ENCODE measurements at places on chromosomes 3 and 15.

DNA sequence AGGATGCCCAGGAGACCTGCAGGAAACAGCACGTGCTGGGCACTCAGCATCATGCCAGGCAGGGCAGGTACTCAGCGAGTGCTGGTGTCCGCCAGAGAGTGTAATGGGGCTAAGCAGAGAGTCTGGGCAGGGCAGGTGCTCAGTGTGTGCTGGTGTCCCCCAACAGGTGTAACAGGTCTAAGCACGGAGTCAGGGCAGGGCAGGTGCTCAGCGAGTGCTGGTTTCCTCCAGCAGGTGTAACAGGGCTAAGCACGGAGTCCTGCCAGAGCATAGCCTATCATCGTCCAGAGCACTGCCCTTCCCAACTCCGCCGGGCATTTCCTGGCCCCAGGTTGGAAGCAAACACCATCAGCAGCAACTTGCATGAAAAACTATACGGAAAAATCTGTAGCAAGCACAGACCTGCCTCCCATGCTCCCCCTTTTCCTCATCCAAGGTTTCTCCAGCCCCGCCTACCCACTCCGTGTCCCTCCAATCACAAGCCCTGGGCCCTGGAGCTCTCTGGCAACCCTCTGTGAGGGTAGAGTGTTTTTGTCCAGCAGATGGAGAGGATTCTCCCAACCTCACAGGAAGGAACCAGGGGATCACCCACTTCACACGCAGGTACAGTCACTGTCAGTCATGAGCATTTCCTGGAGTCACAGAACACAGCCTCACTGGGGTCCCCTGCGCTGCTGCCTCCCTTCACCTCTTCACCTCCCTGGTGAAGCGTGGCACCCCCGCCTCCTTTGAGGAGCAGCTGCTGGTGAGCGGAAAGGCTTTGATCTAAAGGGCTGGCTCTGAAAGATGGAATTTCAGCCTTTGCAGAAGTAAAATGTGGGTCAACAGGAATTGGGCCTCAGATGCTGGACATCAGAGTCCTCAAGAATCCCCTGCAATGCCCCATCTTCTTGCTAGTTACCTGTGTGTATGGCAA, 302.5 kb downstream of the OCA2 start:
- no peak for DNase-seq

DNA sequence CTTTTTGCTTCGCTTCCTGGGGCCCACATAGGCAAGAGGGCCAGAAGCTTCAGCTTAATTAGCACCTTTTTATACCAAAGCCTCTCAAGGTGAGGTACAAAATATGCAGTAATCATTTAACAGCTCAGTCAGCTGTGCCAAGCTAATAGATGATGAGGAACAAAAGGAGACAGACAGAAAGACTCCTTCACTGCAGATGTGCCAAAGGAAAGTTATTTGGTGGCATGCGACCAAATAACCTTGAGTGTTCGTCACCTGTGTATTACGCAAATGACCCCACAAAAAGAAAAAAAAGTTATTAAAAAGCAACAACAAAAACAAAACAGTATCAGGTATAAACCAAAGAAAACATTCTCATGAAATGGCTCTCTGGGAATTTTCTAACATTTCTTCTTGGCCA, 325.8 kb upstream of the IGF1R start:
- no peak for DNase-seq

DNA sequence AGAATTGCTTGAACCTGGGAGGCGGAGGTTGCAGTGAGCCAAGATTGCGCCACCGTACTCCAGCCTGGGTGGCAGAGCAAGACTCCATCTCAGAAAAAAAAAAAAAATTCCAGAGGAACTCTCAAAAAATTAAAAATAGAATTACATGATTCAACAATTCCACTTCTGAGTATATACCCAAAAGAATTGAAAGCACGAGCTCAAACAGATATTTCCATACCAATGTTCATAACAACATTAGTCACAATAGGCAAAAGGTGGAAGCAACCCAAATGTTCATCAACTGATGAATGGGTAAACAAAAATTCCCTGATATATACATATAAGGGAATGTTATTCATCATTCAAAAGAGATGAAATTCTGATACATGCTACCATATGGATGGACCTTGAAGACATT, 16.9 kb upstream of the MORF4L1 start:
- DNase-seq = no peak

DNA sequence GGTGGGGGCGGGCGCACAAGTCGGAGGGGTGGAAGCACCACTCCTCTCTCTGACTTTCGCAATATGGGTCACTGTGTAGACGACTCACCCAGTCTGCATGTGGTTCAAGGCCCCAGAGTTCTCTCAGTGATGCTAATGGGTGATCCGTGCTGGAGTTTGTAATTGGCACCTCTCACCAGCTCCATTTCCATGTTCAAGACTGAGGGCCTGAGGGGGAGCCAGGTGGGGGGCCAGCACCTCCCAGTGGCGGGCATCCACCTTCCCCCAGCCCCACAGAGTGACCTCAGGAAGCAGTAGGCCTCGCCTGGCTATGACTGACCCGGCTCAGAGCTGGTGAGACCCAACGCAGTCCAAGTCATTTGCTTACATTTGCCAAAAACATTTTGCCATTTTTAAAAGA, 230.0 kb upstream of the ST8SIA2 start:
- DNase-seq = no peak

GRCh38 chr15:59292442-59293151, 80.1 kb downstream of the MYO1E start:
- DNase-seq = no peak

DNA sequence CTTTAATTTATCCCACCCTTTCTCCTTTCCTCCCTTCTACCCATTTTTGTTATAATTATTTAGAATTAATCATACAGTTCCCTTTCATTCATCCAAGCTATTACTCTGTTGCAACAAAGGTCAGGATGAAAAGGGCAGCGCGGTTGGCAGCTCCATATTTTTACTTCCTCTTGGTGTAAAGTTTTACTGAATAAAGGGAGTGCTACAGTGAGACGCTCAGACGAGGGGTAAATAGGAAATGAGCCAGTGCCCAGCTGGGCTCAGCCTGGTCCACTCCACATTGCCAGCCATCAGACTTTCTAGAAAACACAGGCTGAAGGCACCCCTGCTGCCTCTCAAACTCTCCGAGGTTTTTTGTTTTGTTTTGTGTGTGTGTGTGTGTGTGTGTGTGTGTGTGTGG, 21.9 kb upstream of the ZBTB38 start:
- DNase-seq = no peak

GRCh38 chr3:7658294-7658693, 797.4 kb downstream of the GRM7 start:
- DNase-seq = no peak

DNA sequence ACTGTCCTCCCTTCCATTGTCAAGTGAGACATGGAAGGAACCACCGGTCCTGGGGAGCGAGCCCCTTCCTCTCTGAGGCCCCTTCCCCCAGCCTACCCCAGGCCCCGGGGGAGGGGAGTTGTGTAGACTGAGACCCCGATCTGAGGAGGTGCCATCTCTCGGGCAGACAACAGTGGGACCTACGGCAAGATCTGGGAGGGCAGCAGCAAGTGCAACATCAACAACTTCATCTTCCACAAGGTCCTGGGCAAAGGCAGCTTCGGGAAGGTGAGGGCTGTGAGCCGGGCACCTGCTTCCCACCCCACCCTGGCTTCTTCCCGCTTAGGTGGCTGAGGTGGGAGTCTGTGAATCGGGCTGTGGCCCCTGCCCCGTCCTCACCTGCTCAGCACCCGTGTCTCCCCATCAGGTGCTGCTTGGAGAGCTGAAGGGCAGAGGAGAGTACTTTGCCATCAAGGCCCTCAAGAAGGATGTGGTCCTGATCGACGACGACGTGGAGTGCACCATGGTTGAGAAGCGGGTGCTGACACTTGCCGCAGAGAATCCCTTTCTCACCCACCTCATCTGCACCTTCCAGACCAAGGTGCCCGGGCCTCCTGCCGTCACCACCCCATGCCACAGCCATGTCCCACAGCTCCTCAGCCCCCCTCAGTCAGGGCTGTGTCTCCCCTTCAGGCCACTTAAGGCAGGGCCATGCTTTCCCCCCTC, 24.9 kb downstream of the PRKCD start:
- DNase-seq = no peak

DNA sequence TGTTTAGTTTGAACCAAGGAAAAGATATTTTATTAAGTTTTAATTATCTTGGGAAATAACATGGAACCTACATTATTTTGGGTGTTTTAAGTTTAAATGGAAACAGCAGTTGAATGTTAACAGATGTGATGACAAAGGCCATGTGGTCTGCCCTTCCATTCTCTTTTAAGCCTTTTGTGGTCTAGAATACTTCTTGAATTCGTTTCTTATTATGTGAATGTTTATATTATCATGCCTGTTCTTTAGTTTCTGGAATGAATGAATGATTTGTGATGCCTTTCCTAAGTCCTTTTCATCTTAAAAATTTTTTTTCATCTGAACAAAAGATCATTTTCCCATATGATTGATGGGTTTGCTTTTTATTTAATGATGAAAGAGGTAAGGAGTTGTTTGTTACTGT, 44.6 kb downstream of the SNRK start:
- no peak for DNase-seq

GRCh38 chr3:33799202-33799551, 747 bp downstream of the PDCD6IP start:
- no peak for DNase-seq

DNA sequence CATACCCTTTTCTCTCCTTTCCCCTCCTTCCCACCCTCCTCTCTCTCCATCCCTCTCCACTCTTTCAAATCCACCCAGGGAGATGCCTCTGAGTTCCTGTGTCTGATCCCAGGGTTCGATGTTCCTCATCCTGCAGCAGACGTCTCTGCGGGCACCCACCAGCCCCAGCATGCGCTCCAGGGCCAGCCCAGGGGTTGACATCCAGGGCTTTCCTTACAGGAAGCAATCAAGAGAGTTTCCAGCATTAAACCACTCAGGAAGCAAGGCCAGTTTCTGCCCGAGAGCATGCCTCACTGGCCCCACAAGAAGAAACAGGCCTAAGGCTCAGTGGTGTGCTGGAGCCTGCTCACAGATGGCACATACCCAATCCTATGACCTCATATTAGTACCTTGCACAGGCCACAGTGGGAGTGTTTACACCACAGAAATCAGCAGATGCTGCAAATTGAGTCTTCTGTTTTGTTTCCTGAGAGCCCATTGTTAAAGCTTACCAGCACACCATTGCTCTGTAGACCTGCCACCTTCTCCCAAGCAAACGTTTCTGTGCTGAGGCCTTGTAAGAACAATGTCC, 13.2 kb downstream of the SLC6A1 start:
- no peak for DNase-seq

Data from SK-N-DZ (cell line).